ENCODE measurements at places on chromosomes 6 and 20. TPM values are rescaled to one million over a fixed set of nuclear protein-coding genes. Genes with fewer than 3 reads are reported as not detected.
A peak's percentile ranks its signal among the peaks of the same experiment; 100 is the strongest.

DNA sequence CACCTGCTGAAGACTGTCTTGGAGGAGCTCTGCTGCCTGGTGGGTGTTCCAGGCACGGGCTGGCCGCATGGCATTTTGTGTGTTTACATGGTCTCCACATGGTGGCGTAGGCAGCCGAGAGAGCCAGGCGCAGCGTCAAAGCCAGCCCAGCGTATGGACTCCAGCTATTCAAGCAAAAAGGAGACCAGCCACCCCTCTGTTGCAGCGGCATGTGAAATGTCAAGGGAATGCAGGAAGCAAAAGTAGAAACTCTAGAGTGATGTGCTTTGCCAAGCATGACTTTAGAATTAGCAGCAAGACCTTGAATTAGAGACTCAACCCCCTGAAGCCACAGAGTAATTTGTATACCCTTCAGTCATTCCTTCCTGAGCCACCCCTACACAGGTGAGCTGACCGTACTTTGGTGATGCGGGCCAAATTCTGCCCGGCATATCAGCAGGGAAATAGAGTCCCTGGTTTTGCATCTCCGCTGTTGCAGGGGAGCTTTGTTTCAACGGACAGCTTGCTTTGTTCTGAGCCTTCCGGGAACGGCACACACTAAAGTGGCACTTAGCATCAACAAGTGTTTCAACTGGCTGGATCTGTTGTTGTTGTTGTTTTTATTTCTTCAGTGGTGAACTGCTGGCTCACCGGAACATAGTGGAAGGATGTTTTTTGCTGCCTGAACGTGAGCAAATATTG lies 48.5 kb downstream of the FNDC1 start:
- peak; percentile 8 for DNase-seq

SPATS1 gene
- total RNA-seq: not detected

DNA sequence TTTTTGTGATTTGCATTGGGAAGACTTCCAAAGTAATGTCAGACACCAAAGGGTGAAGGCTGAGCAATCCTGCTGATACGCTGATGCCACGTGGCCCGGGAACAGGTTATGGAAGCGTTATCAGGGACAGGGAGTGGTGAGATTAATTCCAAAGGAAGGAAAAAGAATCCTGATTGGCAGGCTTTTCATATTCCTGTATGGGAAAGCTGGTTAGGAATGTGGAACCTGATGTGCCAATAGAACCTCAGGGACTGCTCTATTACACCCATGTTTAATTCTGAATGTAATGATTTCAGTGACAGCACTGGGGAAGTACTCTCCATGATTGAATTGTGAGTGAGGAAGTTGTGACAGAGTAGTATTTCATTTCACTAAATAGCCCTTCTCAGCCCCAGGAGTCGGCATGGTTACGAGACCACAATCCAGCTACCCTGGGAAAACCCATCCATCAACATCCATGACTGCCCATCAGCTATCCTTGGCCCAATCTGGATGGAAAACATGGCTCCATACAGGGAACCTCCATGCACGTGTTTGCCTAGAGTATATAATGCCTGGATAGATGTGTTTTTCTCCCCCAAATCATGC lies 49.4 kb downstream of the F13A1 start:
- no peak for DNase-seq

TMEM74B gene
- total RNA-seq: not detected

DNA sequence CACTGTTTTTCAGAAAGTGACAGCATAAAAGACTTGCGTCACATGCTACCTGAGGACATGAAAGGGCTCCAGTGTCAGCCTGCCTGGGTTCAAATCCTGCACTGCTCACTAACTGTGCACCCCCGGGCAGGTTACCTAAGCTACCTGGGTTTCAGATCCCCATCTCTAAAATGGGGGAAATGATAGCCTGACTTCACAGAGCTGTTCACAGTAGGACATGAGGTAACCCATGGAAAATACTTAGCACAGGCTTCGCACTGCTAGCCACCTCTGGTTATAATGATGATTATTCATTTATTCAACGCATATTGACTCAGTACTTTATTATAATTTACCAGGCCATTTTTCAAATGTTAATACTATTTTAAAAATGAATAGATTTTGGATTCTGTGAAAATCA lies 23.0 kb downstream of the TBC1D7 start:
- DNase-seq: no peak

GRCh38 chr6:51562198-51562597 lies 525.2 kb downstream of the PKHD1 start:
- no peak for DNase-seq

DNA sequence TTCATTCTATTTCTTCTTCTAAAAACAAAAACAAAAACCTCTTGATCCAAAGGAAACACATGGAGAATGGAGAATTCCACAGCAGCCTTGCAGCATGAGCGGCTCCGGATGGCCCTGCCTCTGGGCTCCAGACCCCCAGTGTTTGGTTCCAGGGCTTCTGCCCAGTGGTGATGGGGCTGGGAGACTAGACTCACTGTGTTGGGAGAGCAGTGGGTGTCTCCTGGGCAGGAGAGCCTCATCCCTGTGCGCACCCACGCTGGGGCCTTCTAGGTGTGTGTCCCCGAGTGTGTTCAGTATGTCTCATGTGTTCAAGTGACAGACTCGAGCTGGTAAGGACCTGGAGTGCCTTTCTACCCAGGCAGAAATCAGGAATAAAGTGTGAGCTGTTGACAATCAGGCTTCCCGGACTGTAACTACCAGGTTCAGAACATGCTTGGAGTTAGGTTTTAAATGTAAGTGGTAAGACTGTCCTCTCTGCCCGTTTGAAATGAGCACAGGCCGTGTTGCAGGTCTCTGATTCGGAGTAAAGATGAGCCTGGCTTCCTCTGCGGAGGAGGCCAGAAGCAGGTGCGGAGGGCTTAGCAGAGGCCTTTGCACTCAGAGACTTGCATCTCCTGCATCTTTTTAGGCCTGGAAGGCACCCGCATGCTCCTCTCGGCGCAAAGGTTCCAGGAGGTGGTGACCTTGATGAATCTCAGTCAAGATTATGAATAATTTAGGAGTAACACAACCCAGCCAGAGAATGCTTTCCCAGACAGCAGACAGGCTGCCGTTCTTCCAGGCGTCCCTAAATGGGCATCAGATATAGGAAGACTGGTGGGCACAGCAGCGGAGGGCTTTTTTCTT lies 253.6 kb downstream of the CDH26 start:
- no peak for DNase-seq

KCNQ5 gene
- total RNA-seq: not detected

DNA sequence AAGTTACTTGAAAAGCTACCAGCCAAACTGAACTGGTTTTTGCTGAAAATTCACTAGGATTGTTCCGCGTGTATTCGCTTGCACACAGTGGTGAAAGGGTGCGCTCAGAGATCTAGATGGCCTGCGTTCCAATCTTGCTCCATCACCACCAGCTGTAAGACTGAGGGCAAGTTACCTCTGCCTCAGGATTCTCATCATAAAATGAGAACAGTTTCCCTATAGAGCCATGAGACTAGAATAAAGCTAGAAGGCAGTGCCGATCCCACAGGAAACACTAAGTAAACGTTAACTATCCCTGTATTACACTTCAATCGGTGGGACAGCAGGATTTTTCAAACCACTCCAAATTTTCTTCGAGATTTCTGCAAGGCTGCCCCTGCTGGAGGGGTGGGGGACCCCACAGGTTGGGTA lies 838 bp downstream of the AHCY start:
- DNase-seq: no peak

- DNase-seq: no peak
These were observed 28.8 kb upstream of the TULP4 start for GRCh38 chr6:158283304-158283980.

LY6G6D gene
- total RNA-seq: not detected

DNA sequence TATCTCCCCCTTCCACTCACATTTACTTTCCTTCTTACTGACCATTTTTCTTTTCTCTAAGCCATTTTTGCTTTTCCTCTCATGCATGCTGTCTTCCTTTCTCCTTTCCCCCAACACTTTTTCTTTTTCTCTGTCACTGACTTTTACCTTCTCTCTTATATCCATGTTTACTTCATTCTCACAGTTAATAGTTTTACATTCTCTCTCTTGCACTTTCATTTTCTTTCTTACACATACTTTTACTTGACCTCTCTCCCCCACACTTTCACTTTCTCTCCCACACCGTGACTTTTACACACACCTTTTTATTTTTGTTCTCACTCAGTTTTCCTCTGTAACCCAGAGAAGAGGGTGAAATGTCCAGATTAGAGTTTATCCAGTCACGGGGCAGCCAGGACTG lies 636.3 kb downstream of the PTPRT start:
- no peak for DNase-seq

TPX2 gene
- total RNA-seq: 240 TPM

DNA sequence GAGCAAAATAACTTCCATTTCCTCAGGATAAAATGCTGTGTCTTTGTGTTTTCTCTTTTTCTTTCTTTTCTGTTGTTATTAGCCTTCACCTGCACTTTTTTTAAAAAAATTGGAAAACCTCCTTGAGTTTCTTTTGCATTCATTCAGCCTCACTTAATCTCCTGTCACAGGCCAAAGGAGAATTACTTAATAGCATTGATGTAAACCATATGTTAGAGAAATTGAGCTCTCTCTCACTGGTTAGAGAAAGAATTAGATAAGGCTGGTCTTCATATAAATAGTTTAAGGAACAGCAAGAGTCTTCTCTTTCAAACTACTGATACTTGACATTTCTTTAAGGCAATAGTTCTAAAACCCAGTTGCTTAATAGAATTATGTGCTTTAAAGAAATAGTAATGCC lies 564.2 kb downstream of the TFAP2B start:
- no peak for DNase-seq

- DNase-seq: no peak
These were observed 240.8 kb downstream of the ARHGAP18 start for GRCh38 chr6:129469070-129469662.

HLA-A gene
- 0.22 TPM for total RNA-seq

C6orf163 gene
- total RNA-seq: 0.79 TPM

C20orf144 gene
- 0.42 TPM for total RNA-seq

- DNase-seq: no peak
These were observed 13.1 kb downstream of the UTRN start for GRCh38 chr6:144298194-144298593.

DNA sequence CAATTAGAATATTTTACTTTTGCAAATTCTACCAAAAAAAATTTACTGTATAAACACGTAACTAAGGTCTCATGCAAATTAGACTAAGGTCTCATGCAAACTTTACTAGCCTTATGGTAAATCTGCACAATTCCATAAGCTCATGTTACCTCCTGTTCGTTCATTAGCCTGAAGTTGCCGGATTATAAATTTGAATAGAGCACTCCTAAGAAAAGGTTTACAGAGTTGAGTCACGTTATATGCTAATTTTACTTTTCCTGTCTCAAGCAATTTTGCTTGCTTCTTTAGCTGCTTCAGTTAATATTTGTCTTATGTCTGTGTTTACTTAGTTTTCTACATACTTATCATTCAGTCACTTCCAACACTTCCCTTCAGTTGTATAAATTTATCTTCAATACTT lies 1434.0 kb upstream of the EYS start:
- DNase-seq: no peak

CALHM5 gene
- 2.4 TPM for total RNA-seq

DNA sequence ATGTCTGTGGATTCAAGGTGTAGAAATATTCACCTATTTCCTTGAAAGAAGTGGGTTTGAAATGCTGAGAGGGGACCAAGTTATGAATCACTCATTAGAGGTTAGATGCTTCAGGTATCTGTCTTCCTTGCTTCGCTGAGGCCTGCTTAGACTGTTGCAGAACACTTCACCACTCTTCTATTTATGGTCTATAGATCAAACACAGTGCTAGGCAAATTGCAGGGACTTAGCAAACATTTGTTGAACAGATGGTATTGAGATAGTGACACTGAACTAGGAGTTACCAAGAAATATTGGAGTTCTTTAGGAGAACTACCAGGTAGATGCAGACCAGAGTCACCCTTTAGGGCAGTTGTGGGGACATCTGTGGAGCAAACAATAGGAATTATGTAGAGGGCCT lies 123.8 kb downstream of the RFPL4B start:
- no peak for DNase-seq

OOEP gene
- total RNA-seq: not detected

GRCh38 chr6:13453771-13454251 lies 33.6 kb downstream of the GFOD1 start:
- DNase-seq: no peak

PSMB1 gene
- 410 TPM for total RNA-seq

DNA sequence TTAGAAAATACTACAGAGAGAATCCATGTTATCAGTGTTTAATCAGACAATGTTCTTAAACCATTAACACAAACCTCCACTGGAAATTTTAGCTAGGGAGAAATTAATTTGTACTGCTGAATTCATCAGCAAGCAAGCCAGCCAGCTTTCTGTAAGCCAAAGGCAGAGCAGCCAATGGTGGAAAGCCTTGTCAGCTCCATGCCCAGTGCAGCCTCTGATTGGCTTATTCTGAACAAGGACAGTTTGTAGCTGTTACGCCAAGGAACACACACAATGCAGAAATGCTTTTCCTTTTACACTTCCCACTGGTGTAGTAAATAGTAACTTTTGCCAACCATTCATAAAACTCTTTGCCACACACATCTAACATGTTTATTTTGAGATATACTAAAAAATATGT lies 265.0 kb downstream of the TENT5A start:
- DNase-seq: peak; percentile 73

- no peak for DNase-seq
These were observed 109.5 kb upstream of the HSF2 start for GRCh38 chr6:122289762-122290539.

DNA sequence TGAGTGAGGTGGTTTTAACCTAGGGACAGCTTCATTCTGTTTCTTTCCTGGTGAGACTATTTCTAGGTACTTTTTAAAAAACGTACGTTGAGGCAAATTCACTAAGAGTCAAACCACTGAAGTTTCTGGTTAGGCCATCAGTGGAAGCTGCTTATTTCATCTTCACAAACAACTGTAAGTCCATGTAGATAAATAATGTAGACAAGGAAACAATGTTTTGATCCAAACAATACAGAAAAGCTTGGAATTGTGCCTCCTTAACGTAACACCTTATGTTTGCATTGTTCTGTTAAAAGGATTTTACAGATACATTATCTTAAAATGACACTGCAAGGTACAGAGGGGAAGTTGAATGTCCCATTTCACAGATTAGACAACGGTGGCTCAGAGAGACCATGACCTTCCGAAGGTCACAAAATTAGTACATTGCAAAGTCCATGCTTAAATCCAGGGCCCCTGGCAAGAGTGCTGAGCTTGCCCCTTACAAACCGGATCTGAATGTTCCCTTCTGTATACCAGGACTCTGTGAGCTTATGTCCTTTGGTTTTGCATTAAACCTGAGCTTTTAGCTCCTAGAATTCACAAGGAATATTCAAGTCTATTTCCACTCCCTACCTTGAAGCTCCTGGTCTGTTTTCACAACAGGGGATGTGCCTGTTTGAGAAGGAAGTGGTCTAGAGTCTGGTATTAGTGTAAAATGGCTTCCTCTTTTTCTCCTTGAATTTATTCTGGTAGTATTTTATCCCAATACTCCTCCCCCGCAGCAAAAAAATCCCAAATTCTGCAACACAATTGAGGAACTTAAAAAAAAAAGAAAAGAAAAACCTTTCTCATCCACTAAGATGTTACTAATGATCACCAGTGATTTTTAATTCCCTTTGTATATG lies 28.9 kb upstream of the ZNF217 start:
- peak; percentile 50 for DNase-seq

PPIL6 gene
- not detected for total RNA-seq

CPXM1 gene
- 0.12 TPM for total RNA-seq

All from SJCRH30 (cell line).